ENCODE measurements at places on chromosomes 5 and 9.

GRCh38 chr5:95770830-95771708 is 39.9 kb downstream of the RHOBTB3 start:
- DNase-seq, result no peak

DNA sequence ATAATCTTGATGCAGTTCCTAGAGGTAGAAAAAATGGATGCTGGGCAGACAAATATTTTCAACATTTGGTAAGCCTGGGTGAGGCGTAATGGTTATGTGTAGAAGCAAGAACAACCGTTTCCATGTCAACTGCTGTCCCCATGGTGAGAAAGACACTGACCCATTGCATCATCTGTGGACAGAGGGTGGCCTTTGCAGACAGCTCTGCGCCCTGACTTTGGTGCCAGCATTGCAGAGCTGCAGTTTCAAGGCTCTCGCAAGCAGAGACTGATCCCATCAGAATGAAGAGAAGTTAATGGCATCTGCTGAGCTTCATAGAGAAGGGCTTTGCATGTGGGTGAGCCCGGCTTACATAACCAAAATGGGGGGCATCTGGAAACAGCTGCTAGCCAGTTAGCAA is 179.0 kb upstream of the ADRA1B start:
- no peak for DNase-seq

DNA sequence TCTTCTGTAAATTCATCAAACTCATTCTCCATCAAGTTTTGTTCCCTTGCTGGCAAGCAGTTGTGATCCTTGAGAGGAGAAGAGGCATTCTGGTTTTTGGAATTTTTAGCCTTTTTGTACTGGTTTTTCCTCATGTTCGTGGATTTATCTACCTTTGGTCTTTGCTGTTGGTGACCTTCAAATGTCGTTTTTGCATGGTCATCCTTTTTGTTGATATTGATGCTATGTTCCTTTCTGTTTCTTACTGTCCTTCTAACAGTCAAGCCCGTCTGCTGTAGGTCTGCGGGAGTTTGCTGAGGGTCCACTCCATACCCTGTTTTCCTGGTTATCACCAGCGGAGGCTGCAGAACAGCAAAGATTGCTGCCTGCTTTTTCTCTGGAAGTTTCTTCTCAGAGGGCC is 140.9 kb downstream of the RPS23 start:
- DNase-seq, result no peak

DNA sequence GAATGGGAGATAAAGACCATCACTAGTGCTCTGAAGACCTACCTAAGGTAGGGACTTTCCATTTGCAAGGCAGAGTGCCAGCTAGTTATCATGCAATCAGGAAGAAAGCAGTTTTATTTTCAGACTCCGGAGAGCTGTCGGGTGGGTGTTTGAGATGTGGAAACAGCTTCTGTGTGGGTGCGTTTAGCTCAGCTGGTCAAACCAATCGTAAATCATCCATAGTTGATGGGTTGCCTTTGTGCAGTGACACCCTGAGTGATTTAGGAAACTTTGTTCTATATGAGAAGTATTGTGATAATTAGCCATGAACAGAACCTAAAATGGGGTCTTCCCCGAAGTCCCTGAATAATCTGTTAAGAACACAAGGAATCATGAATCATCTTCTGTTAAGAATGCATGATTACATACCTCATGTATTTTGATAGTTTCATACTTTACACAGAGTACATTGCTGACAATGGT is 284.3 kb downstream of the ARHGAP26 start:
- no peak for DNase-seq

DNA sequence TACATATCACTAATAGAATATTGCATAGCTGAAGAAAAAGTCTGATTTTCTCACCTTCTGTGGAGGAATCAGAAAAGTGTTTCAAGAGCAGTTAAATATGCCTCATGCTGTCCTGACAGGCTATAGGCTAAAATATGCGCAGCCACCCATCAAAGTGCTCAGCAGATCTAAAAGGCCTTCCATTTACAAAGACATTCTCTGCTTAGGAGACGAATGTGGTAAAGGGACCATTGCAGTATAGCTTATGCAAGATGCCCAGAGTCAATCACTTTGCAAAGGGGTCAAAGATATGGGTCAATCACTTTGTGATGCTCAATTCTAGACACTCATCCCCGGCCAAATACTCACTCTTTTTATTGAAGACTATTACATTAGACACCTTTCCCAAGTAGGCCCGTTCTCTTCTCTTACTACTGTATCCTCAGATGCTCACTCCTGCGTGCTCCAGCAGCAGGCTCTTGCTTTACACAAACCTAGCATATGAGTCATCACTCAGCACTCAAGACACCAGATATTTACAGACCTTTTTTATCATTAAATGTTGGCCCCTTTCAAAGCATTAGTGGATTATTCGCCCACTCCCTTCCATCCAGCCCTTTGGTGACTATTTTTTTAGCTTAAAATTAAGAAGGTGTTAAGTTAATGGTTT is 568.2 kb upstream of the CDH18 start:
- DNase-seq, result no peak
